ENCODE measurements at places on chromosomes 16 and 17.

DNA sequence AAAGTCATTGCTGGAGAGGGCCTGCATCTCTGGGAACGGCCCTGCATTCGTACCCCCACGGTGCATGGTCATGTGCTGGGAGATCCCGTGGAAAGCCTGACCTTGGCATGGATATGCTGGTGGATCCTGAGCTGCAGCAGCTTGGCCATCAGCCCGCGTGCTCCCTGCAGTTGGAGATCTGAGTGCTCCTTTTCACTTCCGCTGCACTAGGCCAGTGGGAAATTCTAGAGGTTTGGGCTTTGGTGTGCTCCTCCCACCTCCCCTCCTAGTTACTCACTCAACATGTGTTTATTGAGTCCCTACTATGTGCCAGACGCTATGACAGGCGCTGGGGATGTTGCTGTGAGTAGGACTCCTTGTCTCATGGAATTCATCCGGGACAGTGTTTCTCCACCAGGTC, 91.1 kb downstream of the RGS9 start:
- DNase-seq: no peak

DNA sequence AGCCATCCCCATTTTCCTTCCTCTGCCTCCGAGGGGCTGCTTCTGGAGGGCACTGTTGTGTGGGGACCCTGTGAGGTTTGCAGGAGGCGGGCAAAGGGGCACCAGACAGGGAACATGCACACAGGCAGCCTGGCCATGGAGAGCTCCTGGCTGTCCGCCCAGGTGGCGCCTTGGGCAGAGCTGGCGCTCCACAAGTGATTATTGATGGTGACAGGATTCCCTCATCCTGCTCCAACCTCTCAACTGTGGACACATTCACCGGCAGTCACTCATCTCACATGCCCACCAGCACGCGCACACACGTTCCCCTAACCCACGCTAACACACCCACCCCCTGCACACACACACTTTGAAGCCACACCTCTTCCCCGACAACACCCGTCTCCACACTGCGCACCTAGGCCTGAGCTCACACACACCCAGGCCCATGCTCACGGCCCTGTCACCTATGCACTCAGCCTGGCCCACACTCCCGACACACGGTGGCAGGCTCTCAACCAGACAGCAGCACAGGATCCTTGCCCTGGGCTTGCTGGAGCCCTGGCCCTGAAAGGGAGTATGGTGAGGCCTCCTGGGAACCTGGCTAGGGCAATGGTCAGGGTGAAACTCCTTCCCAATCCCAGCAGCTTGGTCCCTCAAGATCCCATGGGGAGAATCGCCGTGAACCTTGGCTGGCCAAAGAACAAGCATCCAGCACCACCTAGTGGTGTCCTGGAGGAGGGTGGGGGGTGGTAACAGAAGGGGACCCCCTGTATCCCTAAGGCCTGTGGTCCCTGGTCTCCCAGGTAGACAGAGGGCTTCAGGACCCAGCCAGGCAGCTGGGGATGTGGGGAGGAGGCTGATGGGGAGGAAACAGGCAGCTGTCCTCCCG, 3.6 kb downstream of the PNMT start:
- DNase-seq: no peak

- DNase-seq: no peak
Observed at GRCh38 chr17:5592382-5592781, 8.1 kb upstream of the NLRP1 start.

DNA sequence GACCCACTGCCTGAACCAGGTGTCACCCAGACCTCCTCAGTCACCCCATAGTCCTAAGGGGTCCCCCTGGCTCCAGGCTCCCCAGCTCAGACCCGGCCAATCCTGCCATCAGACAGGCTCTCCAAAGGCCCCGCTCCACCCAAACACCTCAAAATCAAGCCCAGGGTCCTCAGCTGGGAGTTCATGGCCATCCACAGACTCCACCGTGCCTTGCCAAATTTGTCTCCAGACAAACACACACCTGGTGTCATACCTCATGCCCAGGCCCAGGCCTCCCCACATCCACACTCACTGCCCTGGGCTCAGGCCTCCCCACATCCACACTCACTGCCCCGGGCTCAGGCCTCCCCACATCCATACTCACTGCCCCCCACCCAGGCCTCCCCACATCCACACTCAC, 12.5 kb downstream of the RPH3AL start:
- no peak for DNase-seq

GRCh38 chr17:28726226-28726626, at the start of gene TLCD1:
TSS of gene TLCD1 (minus strand) at chr17:28726233. CDS start at chr17:28726097, 136 bp downstream.
- no peak for DNase-seq

DNA sequence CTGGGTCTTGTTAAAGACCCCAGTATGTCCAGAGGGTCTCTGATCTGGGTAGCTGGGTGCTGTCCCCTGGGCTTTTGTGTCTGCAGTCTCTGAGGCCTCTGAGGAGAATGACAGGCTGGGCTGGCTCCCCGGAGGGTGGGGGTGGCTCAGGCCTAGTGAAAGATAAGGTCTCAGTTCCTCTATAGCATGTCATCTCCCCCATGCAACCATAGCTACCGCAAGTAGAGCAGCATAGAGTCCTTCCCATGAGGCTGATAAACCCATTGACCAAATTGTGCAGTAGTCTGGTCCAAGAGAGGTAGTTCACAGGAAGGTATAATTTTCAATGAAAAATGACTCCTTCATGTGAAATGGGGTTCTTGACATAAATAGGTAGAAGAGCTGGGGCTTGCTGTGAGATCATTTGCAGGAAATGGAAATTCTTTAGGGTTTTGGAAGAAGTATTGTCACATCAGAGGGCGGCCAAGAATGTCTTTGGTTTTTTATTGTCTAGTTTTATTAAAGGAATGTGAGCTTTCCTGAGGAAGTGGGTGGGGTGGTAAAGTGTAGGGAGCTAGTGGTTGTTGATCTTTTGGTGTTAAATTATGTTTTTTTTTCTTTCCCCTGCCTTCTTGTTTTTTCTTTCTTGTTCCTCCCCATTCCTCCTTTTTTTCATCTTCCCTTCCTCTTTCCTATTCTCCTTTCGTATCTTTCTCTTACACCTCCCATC, 21.0 kb downstream of the SLC7A6OS start:
- DNase-seq: no peak

DNA sequence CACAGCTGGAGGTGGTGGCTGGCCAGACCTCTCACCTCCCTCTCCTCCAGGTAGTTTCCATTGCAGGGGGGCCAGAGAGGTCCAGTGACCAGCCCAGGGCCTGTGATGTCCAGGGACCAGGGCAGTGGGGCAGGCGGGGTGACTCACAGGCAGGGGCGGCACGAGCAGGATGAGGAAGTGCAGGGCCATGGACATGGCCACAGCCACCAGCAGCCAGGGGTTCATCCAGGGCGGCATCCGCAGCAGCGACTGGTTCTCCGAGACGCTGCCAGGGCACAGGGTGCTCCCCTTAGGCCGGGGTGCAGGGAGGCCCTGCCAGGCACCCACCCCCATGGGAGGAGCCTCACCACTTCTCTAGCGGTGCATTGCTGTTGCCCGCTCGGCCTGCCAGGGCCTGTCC, 12.9 kb upstream of the P2RX1 start:
- no peak for DNase-seq

DNA sequence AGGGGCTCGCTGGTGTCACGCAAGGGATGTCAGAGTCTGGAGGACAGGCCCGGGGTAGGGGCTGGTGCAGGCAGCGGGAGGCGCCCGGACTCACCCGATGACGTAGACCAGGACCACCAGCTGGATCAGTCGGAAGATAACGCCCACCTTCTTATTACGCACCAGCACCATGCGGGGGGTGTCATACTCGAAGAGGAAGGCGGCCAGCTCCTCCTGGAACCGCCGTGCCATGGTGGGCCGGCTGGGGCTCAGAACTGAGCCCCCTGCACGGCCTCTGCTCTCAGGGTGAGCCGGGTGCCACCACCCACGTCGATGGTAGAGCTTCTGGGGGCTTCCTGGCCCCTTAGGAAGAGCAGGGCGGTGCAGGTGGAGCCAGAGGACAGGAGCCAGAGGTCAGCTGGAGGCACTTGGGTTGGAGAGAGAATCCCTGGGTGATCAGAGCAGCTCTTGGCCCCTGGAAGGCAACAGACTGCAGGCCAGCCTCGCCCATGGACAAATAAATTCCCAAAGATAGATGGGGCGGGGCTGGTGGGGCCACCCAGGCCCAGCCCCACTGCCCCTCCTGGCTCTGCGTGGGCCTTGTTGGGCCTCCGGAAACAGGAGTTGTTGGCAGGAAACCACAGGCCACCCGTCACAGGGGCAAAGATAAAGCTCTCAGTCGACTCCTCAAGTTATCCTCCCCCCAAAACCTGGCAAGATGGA, at the start of gene P2RX1:
Gene P2RX1 (minus strand): TSS at position 471 of the 702 bp plus-strand sequence. CDS start 240 bp downstream, at position 231.
- DNase-seq: no peak

- no peak for DNase-seq
Observed at GRCh38 chr16:29742683-29743275, 3.0 kb downstream of the C16orf54 start.

- no peak for DNase-seq
Observed at GRCh38 chr16:49502136-49502881, 128.7 kb downstream of the C16orf78 start.

DNA sequence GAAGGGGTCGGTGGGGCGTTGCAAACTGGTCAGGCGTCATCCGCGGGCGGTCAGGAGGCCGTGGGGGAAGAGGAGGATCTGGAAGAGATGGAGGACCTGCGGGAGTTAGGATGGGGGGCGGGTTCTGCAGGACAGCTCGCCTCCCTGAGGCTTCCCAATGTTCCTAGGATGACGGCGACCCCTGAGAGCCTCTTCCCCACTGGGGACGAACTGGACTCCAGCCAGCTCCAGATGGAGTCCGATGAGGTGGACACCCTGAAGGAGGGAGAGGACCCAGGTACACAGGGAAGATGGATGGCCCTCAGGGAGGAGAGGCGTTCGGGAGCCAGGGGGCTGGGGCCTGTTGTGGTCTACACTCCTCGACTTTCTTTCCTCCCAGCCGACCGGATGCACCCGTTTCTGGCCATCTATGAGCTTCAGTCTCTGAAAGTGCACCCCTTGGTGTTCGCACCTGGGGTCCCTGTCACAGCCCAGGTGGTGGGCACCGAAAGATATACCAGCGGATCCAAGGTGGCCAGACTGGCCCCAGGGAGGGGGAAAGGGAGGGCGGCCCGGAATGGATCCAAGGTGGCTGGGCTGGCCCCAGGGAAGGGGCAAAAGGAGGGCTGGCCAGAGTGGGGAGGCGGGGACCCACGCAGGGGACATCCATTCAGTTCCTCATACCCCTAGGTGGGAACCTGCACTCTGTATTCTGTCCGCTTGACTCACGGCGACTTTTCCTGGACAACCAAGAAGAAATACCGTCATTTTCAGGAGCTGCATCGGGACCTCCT, 839 bp downstream of the PLD2 start:
- DNase-seq: no peak

GRCh38 chr17:77849239-77849638, 109.3 kb upstream of the TNRC6C start:
- no peak for DNase-seq

GRCh38 chr16:26158142-26158759, 466.5 kb downstream of the HS3ST4 start:
- DNase-seq: no peak

GRCh38 chr17:69761011-69761410, 314.0 kb upstream of the KCNJ16 start:
- DNase-seq: no peak

DNA sequence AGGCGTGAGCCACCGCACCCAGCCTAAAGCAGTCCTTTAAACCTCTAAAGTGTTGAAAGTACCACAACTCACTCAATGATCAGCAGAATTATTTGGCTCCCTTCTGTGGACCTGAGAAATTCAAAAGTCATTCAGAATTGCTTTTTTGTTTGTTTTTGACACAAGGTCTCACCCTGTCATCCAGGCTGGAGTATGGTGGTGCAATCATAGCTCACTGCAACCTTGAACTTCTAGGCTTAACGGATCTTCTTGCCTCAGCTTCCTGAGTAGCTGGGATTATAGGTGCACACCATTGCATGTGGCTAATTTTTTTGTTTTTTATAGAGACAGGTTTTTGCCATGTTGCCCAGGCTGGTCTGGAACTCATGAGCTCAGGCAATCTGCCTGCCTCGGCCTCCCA, 44.3 kb downstream of the TRAF4 start:
- no peak for DNase-seq

DNA sequence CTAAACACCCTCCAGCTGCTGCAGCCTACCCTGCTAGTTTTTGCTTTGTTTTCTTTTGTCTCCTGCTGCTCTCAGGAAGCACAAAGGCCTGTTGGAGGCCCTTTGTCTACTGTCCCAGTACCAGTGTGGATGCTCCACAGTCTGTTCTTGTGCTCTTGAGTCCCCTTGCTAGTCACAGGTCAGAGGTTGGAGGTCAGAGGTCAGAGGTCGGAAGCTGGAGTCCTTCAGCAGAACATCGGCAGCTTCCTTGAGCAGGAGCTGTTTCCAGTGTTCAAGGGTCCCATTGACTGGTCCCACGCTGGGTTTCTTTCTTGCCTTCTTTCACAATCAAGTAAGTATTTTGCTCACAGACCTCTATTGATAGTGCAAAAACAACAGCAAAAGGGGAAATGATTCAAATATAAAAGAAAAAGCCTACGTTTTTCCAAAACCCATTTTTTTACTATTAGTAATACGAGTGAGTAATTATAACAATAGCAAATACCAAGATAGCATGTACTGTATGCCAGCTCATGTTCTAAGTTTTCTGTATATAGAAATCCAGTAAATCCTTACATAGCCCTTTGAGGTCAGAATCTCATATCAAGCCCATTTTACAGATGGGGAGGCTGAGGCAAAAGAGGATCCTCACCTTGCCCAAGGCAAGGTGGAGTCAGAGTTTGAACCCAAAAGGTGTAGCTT, 10.9 kb upstream of the IL34 start:
- DNase-seq: no peak

DNA sequence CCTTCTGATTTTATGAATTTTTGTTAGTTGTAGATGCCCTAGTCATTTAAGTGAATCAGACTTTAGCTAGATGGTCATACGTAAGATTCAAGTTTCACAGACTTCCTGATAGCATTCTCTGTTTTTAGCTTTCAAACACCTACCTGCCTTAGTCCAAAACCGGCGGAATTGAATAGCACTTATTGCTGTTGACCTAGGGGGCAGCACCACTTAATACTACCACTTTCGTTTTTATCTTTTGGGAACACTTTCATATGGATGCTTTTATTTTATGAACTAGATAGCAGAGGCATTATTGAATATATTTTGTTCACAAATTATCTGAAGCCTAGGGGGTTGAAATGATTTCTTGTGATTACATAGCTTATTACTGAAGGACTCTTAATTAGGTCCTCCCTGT, 31.5 kb downstream of the TADA2A start:
- no peak for DNase-seq

All from stimulated activated CD8-positive, alpha-beta memory T cell treated with anti-CD3 and anti-CD28 coated beads, Interleukin-7, amount 100 ng/mL, for 24 hours (primary cell).